SJCRH30 (cell line): ENCODE measurements at places on chromosomes 13 and 19. TPM values are rescaled to one million over a fixed set of nuclear protein-coding genes. Genes with fewer than 3 reads are reported as not detected.

PTGIR gene
- total RNA-seq: not detected in 2 replicates

GRIN3B gene
- total RNA-seq: not detected in 2 replicates

ATP8A2 gene
- total RNA-seq: 0.34 and 0.43 TPM in 2 replicates

SERPINE3 gene
- not detected in 2 replicates for total RNA-seq

ZNF728 gene
- total RNA-seq: not detected in 2 replicates

BRME1 gene
- 10.0 and 11.7 TPM in 2 replicates for total RNA-seq

SIX5 gene
- 6.0 and 6.6 TPM in 2 replicates for total RNA-seq

KLK12 gene
- not detected in 2 replicates for total RNA-seq
